Fibroblast of skin of left quadriceps (primary cell): ENCODE measurements at places on chromosomes 11 and 22.

- DNase-seq: no peak
Observed at GRCh38 chr11:77095551-77096490, 6.8 kb upstream of the OMP start.

DNA sequence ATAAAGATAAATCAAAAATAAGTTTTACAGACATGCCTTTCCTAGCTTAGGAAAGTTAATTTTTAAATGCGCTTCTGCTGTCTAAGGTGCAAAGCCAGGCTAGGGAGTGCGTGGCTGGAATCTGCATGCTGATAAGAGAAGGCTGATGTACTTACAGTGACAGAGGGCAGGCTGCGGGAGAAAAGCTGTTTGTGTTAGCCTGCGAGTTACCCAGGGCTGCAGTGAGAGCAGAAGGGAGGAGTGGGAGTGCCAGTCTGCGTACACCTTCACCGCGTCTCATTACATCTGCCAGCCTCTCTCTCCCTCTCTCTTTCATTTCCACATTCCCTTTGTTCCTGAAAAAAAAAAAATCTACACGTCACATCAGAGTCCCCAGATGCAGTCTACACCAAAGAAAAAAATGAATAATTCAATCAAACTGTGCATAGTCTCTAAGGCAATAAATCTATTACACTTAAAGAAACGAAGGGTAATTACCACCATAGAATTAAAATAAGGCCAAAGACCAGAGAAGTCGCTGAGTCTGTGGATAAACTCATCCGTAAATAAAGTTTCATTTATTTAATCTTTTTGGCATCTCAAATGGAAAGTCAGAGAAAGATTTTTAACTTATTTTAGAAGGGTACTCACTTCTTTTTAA, 126.4 kb upstream of the C11orf58 start:
- no peak for DNase-seq

DNA sequence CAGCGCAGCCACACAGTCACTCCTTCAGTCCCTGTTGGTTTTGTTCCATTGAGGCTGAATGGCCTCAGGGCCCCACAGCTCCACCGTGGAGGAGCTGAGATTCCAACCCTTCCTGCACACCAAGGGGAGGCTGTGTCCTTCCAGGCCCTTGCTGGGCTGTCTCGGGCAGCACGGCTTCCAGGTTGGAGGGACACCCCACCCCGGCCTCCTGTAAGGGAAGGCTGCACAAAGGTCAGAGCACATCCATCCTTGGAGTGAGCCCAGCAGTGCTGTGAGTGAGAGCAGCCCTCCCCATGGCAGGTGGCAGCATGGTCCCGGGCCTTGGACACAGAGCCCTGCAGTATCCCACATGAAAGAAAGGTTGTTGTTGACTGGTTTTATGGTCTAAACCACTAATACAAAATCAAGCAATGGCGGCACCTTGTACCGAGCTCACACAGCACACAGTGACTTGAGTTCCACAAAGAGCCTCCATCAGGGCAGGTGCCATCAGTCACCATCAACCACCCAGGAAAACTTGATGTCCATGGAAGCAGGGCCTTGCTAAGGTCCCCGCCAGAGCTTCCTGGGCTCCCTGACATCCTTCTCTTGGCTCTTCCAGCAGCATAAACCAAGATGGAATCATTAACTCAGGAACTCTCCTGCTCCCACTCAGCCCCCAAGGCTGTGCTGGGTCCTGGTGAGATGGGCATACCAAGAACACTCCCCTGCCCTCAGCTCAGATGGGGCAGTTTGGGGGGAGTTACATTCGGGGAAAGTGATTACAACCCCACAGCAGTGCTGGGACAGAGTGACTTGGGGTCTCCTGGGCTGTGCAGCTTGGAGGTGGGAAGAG, 1500.4 kb downstream of the TBC1D22A start:
- DNase-seq: no peak

DNA sequence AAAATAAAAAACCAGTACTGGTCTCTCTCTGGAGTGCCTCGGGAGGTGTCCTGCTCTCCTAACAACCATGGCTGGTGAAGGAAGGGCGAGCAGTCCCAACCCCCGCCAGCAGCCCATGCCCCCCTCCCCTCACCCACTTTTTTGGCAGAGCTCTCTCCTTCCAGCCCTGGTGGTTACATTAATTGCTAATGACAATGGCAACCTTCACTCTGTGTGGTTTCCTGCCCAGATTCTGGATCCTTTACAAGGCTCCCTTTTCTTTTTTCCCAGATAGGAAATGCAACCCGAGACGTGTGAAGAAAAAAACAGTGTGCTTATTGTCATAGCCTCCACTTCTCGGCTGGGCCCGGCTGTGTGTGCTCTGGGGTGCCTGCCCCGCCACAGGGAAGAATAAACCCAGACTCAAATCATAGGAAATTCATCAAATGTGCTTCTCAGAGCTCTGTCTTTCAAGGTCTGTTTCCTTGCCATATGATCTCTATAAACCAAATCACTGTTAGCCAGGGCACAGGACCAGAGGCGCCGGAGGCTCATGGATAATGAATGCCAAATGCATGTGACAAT, 513.0 kb downstream of the SOX6 start:
- DNase-seq: no peak

DNA sequence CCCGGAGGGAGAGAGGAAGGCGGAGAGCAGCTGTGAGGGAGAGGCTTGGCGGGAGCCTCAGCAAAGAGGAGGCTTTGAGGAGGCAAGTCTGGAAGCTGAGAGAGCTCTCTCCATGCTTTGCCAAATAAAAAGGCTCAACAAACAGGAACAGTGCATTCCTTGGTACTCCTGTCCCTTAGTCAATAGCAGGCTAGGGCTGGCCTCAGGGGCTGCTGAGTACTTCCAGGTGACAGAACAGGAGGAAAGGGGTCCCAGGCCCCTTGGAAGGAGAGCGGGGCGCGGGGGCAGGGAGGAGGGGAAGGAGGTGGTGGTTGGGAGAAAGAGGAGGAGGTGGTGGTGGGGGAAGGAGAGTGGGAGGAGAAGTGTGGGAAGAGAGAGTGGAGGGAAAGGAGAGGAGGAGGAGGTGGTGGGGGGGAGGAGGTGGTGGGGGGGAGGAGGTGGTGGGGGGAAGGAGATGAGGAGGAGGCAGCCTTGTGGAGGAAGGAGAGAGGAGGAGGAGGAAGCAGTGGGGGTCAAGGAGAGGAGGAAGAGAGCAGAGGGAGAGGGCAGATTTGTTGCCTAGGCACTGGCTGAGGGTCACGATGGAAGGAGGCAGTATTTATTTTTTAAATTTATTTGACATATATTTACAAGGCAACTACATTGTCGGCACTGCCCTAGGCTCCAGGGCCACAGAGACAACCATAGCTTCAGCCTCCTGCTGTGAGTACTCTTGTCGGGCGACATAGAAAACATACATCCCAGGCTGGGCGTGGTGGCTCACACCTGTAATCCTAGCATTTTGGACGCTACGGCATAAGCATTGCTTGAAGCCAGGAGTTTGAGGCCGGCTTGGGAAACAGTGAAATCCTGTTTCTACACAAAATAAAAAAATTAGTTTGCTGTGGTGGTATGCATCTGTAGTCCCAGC, 74.2 kb upstream of the ZBED5 start:
- DNase-seq: no peak

DNA sequence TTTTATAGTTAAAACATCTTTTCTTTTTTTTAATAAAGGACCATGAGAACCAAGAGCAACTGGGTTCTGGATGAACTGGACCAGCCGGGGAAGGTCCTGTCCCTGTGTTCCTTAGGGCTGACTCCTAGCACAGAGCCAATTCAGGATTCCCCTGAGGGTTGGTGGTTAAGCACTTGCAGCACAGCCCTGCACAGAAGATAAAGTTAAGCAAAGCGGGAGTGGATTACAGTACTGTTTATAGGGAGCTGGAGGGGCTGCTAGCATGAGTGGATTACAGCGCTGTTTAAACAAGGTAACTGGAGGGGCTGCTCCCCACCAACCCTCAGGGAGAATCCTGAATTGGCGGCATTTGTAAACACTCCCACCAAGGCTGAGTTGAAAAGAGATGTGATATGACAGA, 90.6 kb downstream of the CELSR1 start:
- DNase-seq: no peak

DNA sequence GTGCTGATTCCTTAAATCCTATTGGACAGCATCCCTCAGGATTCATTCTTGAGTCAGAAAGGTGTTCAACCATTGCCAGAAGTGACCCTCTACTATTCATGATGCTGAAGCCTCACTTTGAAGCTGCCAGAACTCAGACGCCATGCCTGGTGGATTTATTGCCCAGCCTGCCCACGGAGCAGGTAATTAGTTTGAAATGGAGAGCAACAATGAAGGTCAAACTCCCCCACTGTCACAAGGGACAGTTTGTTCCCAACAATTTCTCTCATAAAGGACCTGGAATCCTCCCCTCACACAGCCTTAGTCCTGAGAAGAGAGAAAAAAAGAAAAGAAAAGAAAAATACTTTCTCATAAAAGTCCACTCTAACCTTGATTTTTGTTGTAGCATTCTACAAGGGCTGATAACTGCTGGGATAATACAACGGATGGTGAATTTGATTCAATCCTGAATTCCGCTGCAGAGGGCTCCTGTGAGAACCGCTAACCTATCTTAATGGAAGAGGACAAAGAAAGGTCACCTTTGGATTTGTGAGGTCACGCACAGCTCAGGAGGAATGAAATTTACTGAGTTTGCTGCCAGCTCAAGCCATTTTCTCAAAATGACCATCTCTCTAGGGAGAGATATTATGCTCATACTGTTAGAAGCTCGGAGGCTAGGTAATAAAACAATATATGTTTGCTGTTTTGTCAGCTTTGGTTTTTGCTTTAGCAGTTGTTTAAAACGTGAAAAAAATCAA, 161.6 kb upstream of the SYN3 start:
- no peak for DNase-seq

DNA sequence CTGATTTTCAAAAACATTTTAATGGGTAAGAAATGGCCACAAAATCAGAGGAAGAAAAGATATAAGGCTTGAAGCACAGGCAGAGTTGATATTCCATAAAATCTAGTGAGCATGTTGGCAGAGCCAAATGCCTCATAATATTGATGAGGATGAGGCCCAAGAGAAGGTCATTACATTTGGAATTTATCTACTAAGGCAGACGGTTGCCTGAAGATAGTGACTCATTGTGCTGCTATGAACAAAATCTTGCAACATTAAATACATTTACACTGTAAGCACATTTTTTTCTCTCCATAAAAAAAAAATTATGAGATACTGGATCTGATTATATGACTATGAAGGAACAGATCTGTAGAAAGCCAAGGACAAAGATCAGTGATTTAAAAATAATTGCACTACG, 881.4 kb upstream of the CHORDC1 start:
- peak; percentile 86 for DNase-seq

- DNase-seq: no peak
Observed at GRCh38 chr11:34317036-34317360, 40.8 kb downstream of the ABTB2 start.

GRCh38 chr11:75562836-75563484, 907 bp downstream of the SERPINH1 start:
- no peak for DNase-seq

- DNase-seq: no peak
Observed at GRCh38 chr11:123905826-123906225, 3.9 kb downstream of the OR8D4 start.

DNA sequence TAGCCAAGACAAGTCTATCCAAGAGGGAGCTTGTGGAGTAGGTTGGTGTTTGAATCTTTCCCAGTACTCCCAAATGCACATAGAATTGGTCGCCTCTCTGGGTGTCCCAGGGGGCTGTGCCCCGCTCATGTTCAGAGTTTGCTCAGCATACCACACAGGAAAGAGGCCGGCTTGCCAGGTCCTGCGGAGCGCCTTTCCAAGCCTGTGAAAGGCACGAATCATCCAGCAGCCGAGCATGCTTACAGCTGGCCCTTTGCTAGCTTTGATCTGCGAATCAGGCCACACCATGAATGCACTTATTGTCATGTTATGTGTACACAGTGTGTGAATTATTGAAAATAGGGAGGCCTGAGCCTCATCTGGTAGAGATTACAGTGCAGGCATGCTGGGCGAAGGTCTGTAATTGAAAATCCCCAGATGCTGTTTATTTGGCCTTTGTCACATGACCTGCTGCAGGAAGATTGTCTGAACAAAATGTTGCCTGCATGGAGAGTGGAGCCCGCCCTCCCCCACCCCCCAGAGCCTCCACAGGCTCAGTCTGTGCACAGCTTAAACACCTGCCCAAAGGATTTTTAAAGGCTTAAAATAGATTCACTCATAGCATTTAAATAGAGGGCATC, 163.3 kb upstream of the RASSF10 start:
- peak; percentile 59 for DNase-seq

DNA sequence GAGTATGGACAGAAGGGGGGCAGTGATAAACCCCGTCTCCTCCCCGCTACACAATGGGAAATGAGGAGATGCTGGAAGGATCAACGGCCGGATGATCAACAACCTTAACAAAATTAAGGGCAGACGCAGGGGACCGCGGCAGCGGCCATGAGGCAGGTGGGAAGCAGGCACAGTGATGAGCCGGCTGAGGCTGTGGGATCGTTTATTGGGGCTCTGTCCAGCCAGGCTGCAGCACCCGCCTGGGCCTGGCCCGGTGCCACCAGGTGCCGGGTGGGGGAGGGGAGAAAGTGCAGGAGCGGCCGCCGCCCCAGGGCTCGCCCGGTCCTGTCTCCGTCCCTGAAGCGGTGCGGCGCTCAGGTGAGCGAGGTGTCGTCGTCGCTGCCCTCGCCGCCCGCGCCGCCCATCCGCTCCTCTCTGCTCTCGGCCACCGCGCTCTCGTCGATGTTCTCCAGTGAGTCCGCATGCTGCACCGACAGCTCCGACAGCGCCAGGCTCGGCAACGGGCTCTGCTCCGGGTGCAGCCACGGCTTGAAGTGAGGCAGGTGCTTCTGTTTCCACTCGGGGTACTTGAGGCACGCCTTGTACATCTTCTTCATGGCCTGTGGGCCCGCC, 2.4 kb upstream of the ARAP1 start:
- no peak for DNase-seq

- DNase-seq: no peak
Observed at GRCh38 chr11:60810569-60810968, 25.4 kb downstream of the MS4A10 start.

GRCh38 chr11:113288286-113288863, 26.0 kb upstream of the TTC12 start:
- no peak for DNase-seq

GRCh38 chr11:64112771-64113461, 53.0 kb downstream of the MACROD1 start:
- no peak for DNase-seq

DNA sequence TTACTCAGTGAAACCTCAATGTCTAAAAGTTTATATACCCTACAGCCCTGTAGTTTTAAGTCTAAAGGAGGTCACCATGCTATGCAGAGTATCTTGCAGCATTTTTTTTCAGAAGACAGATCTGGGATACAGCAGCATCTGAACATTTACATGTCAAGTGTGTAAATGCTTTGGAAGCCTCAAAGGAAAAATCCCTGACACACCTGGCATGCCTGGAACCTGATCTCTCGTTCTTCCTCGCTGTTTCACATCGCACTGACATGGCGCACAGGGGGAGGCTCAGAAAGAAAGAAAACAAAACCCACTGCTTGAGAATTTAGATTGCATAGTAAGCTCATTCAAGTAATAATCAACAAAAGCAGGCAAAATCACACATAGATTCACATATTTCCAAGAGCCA, 31.0 kb downstream of the PAX6 start:
- no peak for DNase-seq

- no peak for DNase-seq
Observed at GRCh38 chr11:106917973-106918372, 100.3 kb downstream of the GUCY1A2 start.

- DNase-seq: peak; percentile 54
Observed at GRCh38 chr22:32528984-32529982, 54.7 kb downstream of the FBXO7 start.
